ENCODE measurements at places on chromosomes 16 and 17. TPM values are rescaled to one million over a fixed set of nuclear protein-coding genes. Genes with fewer than 3 reads are reported as not detected.

DNA sequence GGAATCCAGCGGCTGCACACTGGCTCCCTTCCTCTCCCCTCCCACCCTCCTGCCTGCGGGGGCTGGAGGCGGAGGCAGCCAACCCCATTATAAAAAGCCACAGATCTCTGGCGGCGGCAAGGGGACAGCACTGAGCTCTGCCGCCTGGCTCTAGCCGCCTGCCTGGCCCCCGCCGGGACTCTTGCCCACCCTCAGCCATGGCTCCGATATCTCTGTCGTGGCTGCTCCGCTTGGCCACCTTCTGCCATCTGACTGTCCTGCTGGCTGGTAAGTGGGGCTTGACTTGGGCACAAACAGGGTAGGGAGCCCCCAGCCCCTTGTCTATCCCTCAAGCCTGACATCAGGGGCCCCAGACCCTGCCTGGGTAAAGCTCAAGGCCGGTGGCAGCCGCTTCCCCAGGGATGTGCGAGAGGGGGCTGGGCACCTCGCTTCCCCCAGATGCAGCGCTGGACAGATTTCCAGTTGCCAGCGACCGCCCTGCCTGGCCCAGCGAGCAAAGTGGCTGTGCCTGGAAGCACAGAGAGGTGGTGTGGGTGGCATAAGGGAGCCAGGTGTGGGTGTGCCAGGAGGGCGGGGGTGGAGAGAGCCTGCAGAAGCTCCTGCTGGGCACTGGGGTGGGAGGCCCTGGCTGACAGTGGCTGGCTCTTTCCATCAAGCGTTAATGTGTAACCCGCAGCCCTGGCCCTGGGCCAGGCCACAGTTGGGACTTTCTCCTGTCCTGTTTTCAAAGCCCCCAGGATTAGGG, at the start of gene CX3CL1:
Gene CX3CL1 (plus strand): TSS at position 119 of the 745 bp plus-strand sequence. CDS start 79 bp downstream, at position 198.
- DNase-seq, result peak; percentile 94

DNA sequence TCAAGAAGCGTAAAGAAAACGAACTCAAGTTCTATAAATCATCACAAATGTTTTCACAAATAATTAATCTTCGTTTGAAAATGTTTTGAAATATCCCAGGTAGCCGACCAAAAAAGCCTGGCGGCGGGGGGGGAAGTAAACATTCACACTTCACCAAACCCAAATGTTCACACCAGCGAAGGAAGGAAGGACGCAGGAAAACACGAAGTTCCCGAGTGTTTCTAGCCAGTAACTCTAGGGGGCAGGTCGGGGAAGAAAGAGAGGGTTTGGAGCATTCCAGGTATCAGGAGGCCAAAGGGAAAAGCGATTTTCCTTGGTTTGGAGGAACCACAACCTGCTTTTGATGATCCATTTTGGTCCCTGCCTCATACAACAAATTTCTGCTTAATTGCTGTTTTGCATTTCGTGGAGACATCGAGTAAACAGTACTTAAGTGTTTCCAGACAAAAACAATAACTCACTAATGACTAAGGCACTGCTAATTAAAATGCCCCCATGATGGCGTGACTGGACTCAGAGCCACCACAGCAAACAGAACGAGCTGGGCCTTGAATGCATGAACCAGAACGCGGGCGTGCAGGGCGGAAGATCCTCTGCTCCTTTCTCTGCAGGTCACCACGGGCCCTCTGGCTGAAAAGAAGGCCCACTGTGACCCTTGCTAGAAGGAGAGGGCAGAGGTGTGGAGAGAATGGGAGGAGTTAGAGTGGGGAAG, 16.6 kb downstream of the ZFHX3 start:
- DNase-seq, result no peak

The KREMEN2 gene
- not detected for total RNA-seq

The CTRB2 gene
- total RNA-seq, result not detected

All from breast epithelium (tissue), 4 donors.